ENCODE measurements at places on chromosomes 5 and 9.
A peak's percentile ranks its signal among the peaks of the same experiment; 100 is the strongest.

GRCh38 chr5:162334944-162335343 lies 267.4 kb downstream of the GABRG2 start:
- DNase-seq = no peak

GRCh38 chr9:116181853-116182610 lies 28.4 kb downstream of the PAPPA start:
- DNase-seq = no peak

- no peak for DNase-seq
Observed at GRCh38 chr5:169566202-169566601, 17.4 kb upstream of the SPDL1 start.

DNA sequence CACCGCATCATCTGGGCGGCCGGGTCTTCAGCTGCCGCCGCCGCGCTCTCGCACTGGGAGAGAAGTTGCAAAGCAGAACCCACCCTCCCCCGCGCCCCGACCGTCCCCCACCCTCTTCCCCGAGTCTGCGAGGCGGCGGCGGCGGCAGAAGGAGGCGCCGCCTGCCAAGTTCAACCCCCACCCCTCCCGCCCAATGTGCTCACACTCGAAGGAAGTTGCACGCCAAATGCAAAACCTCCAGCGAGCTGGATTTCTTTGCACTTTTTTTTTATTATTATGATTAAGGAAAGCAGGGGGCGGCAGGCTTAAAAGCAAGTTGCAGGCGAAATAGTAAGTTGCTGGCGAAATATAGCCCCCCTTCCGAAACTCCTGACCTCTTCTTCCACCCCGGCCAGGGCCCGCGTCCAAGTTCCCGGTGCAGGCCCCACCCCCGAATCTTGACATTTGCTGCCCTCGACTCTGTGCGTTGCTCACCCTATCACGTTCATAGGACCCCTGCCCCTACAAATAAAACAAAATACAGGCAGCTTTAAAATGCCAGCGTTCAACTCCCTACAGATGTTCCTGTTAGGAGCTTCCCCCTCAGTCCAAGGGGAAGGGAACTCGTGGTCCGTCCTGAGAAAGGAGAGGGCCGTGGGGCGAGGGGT lies 1.1 kb upstream of the NR3C1 start:
- peak; percentile 68 for DNase-seq

DNA sequence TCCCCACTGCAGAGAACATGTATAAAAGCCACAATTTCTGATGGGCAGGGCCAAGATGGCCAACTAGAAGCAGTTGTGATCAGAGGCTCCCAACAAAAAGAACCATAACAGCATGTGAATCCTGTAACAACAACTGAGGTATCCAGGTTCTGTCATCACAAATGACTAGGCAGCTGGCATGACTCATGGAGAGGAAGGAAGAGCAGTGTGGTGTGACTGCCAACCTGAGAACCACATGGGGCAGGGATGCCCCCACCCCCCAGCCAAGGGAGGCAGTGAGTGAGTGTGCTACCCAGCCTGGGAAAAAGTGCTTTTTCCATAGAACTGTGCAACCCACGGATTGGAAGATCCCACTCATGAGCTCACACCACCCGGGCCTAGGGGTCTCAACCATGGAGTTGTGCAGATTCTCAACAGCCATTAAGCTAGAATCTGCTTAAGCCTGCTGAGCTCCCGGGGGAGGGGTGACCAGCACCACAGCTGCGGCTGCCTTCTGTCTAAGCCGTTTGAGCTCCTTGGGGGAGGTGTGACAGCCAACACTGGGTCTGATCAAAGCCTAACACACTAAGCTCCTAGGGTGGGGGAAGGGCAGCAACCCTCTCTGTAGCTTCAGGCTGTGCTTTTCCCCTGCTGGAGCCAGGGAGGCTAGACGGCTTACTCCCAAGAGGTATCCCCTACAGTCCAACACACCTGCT lies 80.1 kb upstream of the DMAC1 start:
- peak; percentile 8 for DNase-seq

DNA sequence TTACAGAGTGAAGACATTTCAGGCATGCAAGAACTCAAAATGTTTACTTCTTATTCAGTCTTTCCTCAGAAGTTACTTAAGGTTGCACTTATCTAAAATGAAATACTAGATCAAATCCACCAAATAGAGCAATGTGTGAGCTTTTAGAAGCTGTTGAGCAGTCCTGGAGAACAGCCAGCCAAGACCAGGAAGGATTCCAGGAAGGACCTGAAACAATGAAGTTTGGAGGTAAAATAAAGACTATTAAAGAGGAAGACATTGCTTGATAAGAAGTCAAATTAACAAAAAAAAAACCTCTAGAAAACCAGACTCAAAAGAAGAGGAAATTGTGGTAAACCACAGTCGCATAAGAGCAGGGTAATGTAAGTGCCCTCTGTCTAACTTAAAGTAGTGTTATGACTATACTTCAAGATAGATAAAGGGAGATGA lies 156.2 kb upstream of the S1PR3 start:
- DNase-seq = no peak

DNA sequence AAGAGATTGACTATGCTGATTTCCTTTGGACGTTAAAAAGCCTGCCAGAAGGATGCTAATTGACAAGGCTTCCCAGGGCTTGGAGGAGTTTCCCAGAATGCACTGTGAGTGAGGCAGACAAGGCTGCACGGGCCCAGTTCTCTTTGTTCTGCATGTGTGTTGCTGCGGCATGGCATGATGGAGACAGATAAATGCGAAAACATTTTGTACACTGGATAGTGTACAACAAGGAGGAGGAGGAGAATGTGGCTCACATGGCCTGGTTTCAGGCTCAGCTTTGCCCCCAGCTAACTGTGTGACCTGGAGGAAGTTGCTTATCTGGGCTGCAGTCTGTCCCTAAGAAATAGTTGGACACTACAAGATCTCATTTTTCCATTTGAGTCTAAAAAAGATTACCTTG lies 135.5 kb upstream of the CPEB4 start:
- DNase-seq = no peak

GRCh38 chr9:12631866-12632265 lies 61.3 kb upstream of the TYRP1 start:
- no peak for DNase-seq

- DNase-seq = no peak
Observed at GRCh38 chr9:132798817-132799790, 79.0 kb downstream of the AK8 start.

GRCh38 chr9:38328765-38329164 lies 63.7 kb upstream of the ALDH1B1 start:
- DNase-seq = no peak

DNA sequence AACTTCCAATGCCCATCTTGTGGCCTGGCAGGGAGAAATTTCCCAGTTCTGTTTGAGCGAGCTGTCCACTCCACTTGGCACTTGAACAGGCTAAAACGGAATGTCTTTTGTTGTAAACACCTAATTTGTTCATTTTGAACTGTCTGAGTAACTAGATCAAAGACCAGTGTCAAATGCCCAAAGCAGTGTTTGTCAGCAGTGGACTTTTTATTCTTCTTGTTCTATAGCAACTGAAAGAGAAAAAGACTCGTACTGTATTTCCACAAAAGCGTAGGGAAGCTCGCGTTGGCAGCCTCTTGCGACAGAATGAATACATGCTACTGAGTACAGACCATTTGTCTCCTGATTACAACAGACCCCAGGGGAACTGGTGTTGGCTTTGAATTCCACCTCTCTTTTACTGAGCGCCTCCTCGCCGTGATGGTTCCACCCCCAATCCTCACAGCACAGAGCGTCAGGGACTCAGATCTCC lies 601.8 kb upstream of the ZNF608 start:
- no peak for DNase-seq

DNA sequence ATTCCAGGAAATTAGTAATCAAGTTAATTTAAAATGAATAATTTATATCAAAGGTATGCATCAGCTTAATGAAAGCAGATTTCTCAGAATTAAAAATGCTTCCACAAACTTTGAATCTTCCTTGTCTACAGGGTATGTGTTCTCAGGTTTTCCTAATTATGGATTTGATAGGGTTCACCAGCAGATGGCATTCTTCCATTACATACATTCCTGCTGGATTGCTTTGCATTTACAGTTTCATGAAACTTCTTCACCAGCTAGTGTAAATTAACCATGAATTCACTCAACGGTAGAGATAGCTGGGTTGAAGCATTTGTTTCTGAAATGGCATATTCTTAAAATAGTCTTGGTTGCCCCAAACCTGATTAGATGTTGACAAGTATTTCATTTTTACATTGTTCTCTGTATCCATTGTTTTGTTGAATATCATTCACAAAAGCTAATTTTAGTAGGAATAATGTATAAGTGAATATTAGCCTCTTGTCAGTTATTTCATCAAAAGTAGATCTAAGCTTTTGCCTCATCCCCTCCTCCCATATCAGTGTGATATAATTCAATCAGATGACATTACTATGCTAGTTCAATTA lies 68.7 kb upstream of the WDR41 start:
- no peak for DNase-seq

DNA sequence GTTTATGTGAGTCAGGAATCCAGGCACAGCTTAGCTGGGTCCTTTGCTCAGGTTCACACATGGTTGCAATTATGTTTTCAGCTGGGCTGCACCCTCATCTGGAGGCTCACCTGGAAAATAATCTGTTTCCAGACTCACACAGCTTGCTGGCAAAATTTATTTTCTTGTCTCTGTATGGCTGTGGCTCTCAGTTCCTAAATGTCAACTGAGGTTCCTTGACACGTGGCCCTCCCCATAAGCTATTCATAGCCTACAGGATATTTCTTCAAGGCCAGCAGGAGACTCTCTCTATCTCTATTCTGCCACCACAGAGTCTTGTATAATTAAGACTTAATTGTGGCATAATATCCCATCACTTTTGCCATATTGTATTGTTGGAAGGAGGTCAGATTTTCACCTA lies 732.0 kb downstream of the CDH18 start:
- no peak for DNase-seq

DNA sequence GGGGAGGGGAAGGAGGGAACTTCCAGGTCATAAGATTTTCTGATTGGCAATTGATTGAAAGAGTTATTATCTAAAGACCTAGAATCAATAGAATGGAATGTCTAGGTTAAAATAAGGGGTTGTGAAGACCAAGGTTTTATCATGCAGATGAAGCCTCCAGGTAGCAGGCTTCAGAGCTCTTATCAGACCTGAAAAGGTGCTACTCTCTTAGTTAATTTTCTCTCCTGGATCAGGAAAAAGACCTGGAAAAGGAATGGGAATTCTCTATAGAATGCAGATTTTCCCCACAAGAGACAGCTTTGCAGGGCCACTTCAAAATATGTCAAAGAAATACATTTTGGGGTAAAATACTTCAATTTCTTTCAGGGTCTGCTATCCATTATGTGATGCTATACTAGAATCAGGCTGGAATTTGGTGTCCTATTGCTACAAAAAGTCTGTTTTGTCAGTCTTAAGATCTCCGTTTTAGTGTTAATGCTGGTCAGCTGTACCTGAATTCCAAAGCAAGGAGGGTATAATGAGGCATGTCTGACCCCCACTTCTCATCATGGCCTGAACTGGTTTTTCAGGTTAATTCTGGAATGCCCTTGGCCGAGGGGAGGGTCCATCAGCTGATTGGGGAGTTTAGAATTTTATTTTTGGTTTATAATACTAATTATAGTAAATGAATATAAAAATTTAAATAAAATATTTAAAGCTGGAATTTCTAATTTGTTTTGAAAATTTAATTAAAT lies 16.6 kb upstream of the STOM start:
- DNase-seq = no peak

- DNase-seq = no peak
Observed at GRCh38 chr5:128464596-128464995, 73.4 kb downstream of the FBN2 start.

DNA sequence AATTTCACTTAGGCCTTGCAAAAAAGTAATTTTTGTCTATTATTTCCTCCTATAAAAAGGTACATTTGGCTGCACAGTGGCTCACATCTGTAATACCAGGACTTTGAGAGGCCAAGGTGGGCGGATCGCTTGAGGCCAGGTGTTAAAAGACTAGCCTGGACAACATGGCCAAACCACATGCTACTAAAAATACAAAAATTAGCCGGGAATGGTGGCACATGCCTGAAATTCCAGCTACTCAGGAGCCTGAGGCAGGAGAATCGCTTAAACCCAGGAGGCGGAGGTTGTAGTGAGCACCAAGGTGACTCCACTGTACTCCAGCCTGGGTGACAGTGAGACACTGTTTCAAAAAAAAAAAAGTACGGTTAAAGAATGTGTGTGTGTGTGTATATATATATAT lies 15.7 kb downstream of the NUP155 start:
- no peak for DNase-seq

DNA sequence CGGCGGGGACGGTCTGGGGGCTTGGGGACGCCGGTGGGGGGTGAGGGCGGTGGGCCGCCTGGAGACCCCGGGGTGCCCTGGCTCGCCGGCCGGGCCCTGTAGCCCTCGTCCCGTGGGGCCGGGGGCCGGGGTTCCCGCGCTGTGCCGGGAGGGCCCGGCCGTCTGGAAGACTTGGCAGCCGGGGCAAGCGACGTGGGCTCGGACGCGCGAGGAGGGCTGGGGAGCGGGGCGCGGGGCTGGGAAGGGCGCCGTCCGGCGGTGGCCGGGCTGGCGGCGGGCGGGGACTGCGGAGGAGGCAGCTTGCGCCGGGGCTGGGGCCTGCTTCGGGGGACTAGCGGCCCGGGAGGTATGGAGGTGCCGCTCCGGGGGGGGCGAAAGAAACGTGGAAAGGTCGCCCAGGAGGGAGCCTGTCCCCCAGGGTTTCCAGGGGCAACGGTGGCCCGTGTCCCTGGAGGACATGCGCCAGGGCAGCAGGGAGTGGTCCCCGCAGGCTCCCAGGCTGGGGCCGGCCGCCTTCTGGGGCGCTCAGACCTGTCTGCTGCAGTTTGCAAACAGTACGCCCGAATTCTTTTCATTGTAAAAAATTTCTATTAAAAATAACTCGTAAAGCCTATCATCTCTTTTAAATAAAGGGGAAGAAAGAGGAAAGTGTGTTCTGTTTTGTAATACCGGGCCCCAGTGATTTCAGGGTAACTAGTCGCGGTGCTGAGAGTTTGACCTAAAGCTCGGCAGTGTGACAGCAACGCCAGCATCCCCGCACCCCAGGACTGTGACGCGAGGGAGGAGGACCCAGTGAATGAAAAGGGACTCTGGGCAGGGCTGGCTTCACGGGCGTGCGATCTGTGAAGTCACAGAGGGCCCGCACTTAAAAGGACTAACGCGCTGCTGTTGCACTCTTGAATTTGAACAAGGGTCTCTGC lies 752 bp upstream of the ANKH start:
- DNase-seq = peak; percentile 24

Measured in stimulated activated naive B cell treated with anti-CD40 and anti-IgM and Interleukin-4, amounts not matched to agents 10 μg/mL and 1 μg/mL and 100 μg/mL, for 72 hours (primary cell).